Pons (tissue), 1 donor: ENCODE measurements at places on chromosomes 11 and 22.

DNA sequence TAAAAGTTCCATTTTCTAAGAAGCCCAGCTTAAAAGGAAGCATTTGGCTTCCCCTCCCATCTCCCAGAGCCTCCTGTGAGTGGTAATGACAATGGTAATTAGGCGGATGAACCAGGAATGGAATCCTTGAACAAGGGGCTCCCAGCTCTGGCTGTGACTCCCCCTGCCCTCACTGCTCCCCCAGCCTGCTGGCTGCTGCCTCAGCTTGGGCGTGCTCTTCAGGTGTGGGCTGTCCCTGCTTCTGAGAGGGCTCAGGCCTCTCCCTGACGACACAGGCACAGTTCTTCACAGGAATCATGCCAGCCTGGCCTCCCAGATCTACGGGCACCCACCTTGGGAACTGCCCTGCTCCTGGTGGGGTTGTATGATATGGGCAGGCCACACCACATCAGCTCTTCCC, 81.7 kb upstream of the NARS2 start:
- no peak for DNase-seq

GRCh38 chr11:43573873-43574272, 106.7 kb upstream of the HSD17B12 start:
- DNase-seq = no peak

DNA sequence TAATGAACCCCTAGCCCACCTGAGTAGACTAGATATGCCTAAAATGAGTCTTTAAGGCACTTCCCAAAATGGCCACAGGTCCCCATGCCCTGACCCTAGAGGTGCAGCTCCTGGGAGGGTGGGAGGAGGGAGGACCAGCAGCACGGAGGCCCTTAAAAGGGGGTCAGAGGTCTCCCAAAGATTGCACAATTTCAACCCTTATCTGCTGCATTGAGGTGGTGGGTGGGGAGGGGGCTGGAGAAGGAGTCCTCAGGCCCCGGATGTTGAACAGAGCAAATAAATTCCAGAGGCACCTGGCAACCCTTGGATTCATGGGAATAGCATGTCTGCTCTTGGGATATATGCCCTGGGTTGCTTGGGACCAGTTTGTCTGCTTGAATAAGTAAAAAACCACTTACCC, 57.6 kb downstream of the NAV2 start:
- DNase-seq = no peak

GRCh38 chr22:22030493-22031182, 48.1 kb upstream of the TOP3B start:
- no peak for DNase-seq

DNA sequence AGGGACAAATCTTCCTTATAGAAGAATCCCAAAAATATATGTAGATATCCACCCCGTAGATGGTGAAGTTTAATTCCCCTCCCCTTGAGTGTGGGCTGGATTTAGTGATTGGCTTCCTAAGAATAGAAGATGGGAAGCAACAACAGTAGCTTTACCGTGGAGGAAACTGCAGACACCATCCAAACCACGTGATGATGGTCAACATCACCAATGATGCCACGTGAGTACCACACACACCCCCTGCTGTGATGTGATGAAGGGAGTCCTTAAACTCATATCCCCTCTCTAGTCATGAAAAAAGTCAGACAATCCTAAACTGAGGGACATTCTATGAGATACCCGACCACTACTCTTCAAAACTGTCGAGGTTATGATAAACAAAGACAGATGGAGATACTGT, 76.4 kb upstream of the SLC22A12 start:
- DNase-seq = no peak

- DNase-seq = no peak
Observed at GRCh38 chr11:64130618-64131017, 35.3 kb downstream of the MACROD1 start.

- DNase-seq = no peak
Observed at GRCh38 chr11:44624761-44625221, 59.3 kb downstream of the CD82 start.

DNA sequence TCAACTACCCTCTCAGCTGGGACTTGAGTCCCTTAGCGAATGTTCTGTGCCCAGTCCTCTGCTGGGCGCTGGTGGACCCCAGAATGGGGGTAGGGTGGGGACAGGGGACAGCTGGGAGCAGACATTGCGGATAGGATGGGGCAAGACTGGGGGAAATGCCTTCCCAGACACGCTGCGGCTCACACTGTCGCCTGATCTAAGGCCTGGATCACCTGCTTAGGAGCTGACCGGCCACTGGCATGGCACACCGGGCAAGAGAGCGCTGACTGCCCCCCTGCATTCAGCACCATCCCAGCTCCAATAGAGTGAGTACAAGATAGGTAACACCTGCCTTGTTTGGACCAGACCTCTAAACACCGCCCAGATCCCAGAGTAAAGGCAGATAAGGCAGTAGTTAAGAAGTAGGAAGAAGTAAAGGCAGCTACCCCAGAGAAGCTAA, 1.4 kb downstream of the ARVCF start:
- DNase-seq = no peak

DNA sequence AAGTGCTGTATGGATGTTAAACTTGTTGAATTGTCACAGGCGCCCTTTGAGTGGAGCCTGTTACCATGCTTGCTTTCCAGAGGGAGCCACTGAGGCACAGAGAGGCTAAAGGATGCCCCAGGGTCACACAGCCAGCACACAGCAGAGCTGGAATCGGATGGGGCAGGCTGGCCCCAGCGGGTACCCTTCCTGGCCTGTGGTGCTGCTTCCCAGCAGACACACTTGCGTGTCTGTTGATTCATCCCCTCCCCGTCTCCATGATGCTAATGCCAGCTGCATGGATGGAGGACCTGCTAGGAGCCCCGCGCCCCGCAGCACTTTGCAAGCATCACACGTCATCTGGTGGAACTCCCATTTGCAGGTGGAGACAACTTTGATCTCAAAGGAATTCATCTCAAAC, 52.4 kb upstream of the SHISAL1 start:
- no peak for DNase-seq

- DNase-seq = no peak
Observed at GRCh38 chr11:104529213-104529612, 365.3 kb upstream of the PDGFD start.

DNA sequence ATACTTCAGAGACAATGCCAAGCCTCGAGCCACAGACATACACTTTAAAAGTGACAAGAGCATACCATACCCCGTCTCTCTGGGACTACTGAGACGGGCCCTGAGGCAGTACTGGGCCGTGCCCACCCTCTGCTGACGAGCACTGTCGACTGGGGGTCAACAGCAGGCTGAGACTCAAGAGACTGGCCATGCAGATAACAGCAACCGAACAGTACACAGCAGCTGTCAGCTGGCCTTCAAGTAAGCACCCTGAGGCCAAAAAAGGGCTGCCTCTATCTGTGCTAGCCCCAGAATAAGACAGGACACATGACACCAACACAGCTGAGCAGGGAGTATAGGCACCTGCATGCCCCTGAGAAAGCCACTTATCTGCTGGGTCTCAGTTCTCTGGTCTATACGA, 18.9 kb upstream of the TMEM121B start:
- DNase-seq = no peak

- peak; percentile 62 for DNase-seq
Observed at GRCh38 chr11:7643314-7643713, 30.0 kb downstream of the CYB5R2 start.

GRCh38 chr11:96869207-96869606, 479.4 kb downstream of the JRKL start:
- DNase-seq = peak; percentile 2

DNA sequence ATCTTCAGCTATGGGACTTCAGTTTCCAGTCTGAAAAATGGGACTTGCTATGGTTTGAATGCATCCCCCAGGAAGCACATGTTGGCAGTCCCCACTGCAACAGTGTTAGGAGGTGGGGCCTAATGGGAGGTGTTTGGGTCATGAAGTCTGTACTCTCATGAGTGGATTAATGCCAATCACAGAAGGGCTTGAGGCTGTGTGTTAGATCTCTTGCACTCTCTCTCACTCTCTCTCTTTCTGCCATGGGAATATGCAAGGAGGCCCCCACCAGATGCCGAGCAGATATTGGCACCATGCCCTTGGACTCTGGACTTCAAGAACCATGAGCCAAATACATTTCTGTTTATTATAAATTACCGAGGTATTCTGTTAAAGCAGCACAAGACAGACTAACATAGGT, 7.8 kb upstream of the AP1B1 start:
- no peak for DNase-seq

GRCh38 chr22:49951000-49951677, 9.4 kb upstream of the PIM3 start:
- no peak for DNase-seq

GRCh38 chr11:83272627-83273026, 13.5 kb downstream of the CCDC90B start:
- DNase-seq = no peak

DNA sequence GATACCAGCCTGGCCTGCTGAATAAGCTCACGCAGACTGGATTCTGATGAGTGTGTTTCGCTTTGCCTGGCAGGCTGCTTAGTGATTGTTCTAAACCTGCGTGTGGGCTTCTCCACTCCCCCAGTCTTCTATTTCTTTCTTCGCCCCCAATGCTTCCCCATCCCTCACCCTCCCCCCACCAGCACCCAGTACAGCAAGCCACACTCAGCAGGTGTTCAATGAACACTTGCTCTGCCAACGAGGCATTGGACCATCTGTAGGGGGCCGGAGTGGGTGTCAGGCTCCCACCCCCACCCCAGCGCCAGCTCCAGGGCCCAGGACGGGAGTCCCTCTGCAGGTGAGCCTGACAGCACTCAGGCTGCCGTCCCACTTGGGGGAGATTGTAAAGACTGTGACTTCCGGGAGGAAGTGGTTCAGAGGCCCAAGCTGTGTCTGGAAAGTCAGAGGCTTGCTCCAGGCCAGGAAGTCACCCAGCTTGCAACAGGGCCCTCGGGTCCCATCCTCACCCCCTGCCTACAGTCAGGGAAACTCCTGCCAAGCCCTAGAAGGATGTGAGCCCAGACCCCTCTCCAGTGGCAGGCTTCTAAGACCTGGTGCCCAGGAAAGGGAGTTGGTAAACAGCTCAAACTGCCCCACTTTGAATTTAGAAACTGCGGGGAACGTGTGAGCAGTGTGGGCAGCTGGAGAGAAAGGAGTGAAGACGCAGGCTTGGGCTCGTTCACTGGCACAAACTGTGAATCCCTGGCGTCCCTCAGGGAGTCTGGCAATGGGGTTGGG, 66.3 kb upstream of the PRDM11 start:
- peak; percentile 51 for DNase-seq

DNA sequence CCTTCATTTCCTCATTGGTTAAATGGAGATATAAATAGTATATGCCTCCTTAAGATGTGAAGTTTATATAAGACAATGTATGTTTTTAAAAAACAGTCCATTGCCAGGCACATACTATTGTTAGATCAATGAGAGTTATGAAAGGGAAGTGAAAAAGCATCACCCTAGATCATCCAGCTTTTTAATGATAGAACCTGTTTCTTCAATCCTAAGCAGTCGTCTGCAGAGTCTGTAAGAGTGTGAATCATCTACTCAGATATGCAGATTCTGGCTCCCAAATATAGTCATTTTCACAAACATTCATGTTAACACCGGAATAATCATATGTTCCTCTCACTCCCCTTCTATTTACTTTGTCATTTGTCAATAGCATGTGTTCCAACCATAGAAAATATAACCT, 65.3 kb upstream of the SLN start:
- no peak for DNase-seq

DNA sequence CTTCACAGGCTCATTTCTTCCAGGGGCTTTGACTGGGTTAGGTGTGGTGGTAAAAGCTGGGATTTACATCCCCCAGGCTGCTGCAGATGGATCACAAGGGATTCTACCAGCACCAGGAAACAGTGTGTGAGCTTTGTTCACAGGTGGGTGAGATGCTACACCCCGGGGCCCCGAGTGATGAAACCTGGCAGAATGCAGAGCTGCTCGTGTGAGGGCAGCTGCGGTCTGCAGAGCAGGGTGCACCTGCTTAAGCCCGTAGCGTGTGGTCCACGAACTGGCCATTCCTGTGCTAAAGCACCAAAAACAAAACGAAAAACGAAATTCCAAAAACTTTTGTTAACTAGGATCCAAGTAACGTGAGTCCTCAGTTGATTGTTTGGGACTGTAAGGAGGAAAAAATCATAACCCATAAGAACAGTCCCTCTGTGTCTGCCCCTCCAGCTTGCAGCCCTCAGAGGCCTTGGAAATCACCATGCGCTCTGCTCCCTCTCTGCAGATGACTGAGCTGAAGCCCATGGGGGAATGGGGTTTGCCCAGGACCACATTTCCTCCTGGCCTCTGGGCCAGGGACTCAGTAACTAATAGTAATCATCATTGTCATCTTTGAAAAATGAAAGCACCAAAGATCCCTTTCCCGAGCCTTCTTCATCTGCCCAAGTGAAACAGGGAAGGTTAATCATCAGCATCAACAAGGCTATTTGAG, 24.6 kb downstream of the ELF5 start:
- DNase-seq = no peak
